ENCODE measurements at places on chromosomes 1 and 21. TPM values are rescaled to one million over a fixed set of nuclear protein-coding genes. Genes with fewer than 3 reads are reported as not detected.
A peak's percentile ranks its signal among the peaks of the same experiment; 100 is the strongest.

The HAX1 gene
- 80.4 TPM for total RNA-seq

The TDRD5 gene
- total RNA-seq, result 0.33 TPM

The ATXN7L2 gene
- total RNA-seq, result 17.3 TPM

The TIAM1 gene
- total RNA-seq, result 23.1 TPM

The UBL4B gene
- not detected for total RNA-seq

The HSD3B2 gene
- not detected for total RNA-seq

The PTGER3 gene
- 0.26 TPM for total RNA-seq

The KCNE1 gene
- total RNA-seq, result 0.28 TPM

The SPRR2D gene
- not detected for total RNA-seq

The LRRIQ3 gene
- total RNA-seq, result 0.26 TPM

The CCDC185 gene
- not detected for total RNA-seq

The TRIM62 gene
- 6.9 TPM for total RNA-seq

The KIFAP3 gene
- 3.8 TPM for total RNA-seq

The TSACC gene
- 2.4 TPM for total RNA-seq

The TMEM59 gene
- 131 TPM for total RNA-seq

DNA sequence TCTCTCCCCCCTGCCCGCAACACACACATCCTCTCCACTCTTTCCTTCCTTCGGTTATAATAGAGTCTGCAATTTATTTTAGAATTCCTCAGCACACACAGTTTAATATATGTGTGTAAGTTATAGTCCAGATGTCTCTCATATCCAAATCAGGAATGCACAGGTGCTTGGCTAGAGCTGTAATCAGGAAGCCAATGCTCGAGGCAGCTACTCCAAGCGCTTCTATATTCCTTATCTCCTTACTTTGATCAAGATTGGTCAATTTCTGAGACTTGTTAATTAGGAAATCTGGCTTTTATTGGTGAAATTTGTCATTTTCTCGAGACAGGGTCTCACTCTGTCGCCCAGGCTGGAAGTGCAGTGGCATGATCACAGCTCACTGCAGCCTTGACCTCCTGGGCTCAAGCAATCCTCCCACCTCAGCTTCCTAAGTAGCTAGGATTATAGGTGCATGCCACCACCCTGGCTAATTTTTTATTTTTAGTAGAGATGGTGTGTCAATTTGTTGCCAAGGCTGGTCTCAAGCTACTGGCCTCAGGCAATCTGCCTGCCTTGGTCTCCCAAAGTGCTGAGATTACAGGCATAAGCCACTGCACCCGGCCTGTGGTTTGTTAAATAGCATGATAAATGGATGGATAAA, 27.7 kb downstream of the RPL5 start:
- DNase-seq, result no peak

GRCh38 chr1:33578557-33579448, 106.4 kb downstream of the ZSCAN20 start:
- DNase-seq, result no peak

GRCh38 chr1:167638064-167638463, 8.0 kb downstream of the RCSD1 start:
- DNase-seq, result no peak

DNA sequence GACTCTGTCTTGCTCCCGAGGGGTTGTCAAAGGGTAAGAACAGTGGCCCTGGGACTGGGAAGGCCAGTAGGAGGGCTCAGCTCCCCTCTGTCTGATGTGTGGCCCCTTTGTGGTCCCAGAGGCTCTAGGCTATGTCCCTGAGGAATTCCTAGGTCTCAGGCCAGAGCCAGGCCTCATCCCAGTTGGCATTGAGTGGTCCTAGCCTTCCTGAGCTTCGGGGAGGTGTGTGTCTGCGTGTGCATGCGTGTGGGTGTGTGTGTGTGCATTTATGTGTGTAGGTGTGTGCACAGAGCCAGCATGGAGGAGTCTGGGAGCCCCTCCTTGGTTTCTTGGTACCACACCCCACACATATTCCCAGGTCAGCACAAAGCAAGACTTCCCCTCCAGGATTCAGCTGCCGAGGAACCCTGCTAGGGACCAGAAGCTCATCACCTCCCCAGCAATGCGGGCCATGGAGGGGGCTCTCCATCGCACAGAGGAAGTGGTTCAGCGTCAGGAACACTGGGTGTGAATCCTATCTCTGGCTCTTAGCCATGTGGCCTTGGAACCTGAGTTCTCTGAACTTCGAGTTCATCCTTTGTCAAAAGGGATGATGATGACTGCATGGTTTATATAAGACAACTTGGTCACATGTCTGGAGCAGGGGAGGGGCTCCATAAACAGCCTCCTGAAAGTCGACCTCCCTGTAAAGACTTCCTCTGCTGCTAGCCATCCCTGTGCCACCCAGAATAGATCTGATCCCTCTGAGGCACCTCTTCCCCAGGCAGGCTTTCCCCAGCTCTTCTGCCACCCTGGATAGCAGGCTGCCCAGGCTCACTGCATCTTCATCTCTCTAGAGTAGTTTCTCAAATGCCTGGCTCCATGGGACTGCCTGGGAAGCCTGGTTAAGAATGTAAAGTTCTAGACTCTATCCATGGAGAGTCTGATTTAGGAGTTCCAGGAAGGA, 8.3 kb upstream of the EPS8L3 start:
- DNase-seq, result no peak

DNA sequence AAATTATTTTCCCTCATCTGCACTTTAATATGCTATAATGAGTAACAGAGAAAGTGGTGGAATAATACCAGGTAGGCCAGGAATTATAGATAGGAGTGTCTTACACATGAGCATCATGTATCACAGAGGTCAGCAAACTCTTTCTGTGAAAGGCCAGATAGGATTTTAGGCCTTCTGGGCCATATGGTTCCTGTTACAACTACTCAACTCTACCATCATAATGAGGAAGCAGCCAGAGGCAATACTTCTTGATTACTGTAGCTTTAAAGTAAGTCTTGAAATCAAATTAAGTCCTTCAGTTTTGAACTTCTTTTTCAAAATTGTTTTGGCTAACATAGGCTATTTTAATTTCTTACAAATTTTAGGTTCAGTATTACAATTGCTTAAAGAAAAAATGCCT, 32.1 kb upstream of the IGSF3 start:
- no peak for DNase-seq

DNA sequence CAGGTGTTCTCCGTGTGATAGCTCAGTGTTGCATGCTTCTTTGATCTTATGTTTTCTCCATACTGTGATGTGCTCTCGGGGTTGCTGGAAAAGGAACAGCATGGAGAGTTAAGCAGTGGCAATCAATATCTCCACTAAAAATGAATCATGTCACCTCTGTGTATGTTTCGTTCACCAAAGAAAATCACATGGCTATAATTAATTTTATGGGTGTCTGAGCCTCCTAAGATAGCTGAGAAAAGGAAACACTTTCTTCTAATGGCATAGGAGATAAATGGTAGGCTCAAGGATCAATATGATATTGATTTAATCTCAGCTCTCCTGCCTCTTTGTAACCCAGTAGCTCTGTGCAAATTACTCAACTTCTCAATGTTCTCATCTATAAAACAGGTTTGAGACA, 14.3 kb downstream of the FAM177B start:
- DNase-seq, result no peak

DNA sequence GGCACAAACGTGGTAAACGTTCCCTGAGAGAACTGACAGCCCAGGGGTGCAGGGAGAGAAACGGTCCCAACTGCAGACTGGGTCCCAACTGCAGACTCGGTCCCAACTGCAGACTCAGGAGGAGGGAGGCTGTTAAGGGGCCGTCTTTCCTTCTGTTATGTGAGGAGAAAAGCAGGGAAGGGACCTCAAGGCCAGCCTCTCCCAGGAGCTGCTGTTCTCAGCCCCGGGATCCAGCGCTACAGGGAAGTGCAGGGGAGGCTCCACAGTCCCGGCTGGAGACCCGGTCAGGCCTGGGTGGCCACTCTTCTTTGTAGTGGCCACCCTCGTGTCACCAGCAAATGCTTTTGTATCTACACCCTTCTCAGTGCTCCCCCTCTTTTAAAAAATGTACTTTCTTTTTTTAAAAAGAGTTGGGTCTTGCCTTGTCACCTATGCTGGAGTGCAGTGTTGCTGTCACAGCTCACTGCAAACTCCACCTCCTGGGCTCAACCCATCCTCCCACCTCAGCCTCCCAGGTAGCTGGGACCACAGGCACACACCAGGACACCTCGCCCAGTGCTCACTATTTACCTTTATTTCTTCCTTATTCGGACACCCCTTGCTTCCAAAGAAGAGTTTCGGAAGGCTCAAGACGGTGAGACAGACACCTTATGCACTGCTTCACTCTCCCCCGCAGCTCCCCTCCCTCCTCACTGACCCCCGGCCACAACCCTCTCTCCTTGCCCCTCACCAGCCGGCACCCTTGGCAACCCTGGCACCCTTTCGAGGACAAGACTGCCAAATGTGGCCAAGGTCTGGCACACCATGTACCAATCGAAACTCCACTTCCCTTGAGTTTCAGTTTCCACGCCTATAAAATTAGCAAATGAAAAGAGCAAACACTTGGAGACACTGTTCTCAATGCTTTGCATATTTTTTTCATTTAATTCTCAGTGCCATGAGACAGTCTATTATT, 21.8 kb downstream of the CAPN2 start:
- no peak for DNase-seq

- DNase-seq, result peak; percentile 28
These were observed 33.8 kb downstream of the GDAP2 start for GRCh38 chr1:117895482-117896114.

GRCh38 chr1:187096689-187097088, 267.9 kb downstream of the PLA2G4A start:
- DNase-seq, result no peak

- DNase-seq, result no peak
These were observed 34.9 kb downstream of the HSF2BP start for GRCh38 chr21:43624339-43624738.

GRCh38 chr1:31032266-31032665, 33.3 kb downstream of the PUM1 start:
- DNase-seq, result no peak

- no peak for DNase-seq
These were observed 94.0 kb downstream of the KCND3 start for GRCh38 chr1:111895469-111895868.

DNA sequence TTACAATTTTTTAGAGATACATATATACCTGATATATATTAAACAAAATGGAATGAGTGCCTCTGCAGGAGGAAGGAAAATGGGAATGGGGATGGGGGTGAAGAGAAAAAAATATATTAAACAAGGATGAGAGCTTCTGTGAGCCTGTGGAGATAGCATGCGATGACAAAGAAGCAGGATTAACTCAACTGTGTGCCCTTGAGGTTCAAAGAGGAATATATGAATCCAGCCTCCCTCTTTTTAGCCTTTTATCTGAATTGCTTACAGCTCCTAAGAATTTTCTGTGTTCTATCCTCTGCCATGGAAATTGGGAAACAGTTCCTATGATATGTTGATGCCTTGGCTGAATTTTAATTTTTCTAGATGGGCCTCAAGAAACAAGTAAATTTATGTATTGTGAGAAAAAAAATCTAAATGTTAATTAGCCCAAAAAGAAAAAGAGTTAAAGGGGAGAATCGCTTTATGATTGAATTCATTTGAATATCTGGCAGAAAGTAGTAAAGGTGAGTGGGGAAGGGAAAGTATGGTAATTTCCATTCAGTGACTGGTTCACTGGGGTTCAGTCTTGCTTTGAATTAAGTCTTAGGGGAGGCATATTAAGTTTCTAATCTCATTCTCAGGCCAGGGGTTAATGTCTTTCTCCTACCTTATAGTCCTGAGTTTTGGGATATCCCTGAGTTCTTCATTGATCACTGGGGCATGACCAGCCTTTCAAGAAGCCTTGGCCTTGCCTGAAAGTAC, 106.3 kb upstream of the HMCN1 start:
- no peak for DNase-seq

DNA sequence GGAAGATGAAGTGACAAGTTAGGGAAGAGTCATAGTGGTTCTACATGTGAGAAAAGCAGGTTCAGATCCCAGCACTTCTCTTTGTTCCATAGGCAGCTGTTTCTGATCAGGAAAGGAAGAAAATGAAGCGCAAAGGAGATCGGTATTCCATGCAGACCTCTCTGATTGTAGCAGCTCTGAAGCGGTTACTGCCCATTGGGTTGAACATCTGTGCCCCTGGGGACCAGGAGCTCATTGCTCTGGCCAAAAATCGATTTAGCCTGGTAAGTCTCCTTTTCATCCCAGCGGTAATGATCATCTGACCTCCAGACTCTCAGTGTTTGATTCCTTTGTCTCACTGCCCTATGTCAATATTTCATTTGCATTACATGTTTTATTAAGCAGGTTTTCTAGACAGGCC, 173.6 kb downstream of the ZP4 start:
- DNase-seq, result no peak

DNA sequence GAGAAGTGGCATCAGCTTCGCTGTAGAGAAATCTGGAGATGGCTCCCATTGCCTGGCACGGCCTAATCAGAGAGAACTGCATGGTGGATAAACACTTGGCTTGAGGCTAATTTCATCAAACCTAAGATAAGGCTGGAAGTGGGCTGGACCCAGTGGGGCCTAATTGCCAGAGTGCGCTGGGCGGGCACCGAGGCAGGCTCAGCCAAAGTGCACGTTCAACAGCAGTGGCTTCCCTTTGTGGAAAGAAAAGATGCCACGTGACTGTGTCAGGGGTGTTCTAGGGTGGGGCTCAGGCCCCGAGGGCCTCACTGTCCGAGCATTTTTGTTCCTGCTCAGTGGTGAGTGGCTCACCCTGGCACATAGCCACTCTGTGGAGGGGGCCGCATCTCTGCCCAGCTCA, 5.8 kb downstream of the PLCH2 start:
- DNase-seq, result no peak

DNA sequence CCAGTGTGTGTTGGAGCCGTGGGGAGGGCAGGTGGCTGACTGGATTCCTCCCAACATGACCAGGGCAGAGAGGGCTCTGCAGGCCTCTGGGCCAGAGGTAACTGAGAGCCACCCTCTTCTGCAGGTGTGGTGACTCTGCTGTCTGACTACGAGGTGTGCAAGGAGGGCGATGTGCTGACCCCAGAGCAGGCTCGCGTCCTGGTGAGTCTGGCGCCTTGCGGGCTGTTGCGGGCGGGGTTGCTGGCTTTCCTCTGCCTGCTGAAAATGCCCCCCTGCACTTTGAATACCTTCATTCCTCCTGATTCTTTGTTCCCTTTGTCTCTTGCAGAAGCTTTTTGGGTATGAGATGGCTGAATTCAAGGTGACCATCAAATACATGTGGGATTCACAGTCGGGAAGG, 6.7 kb downstream of the MRTO4 start:
- no peak for DNase-seq

- DNase-seq, result no peak
These were observed 24.4 kb downstream of the CAP1 start for GRCh38 chr1:40064797-40065499.

GRCh38 chr1:39105841-39106765, 80.0 kb downstream of the NDUFS5 start:
- DNase-seq, result peak; percentile 40

DNA sequence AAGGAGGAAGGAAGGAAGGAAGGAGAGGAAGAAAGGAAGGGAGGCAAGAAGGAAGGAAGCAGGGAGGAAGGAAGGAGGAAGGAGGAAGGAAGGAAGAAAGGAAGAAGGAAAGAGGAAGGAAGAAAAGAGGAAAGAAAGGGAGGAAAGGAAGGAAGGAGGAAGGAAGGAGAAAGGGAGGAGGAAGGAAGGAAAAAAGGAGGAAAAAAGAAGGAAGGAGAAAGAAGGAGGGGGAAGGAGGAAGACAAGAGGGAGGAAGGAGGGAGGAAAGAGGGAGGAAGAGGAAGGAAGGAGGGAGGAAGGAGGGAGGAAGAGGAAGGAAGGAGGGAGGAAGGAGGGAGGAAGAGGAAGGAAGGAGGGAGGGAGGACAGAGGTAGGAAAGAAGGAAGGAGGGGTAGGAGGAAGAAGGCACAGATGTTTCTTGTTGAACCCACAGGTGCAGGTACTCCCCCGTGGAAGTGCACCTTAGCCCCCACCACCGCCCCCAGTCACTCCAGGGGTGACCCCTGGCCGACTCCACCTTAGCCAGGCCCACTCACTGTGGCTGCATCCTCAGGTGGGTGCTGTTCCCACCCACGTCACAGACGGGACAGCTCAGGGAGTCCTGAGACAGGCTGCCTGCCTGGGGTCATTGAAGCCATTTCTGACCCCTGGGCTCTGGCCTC, 57.9 kb upstream of the TTC34 start:
- no peak for DNase-seq
